ENCODE measurements at places on chromosomes 4 and X. TPM values are rescaled to one million over a fixed set of nuclear protein-coding genes. Genes with fewer than 3 reads are reported as not detected.

- no peak for DNase-seq
Measured at GRCh38 chr4:94032754-94033153, 174.9 kb upstream of the SMARCAD1 start.

DNA sequence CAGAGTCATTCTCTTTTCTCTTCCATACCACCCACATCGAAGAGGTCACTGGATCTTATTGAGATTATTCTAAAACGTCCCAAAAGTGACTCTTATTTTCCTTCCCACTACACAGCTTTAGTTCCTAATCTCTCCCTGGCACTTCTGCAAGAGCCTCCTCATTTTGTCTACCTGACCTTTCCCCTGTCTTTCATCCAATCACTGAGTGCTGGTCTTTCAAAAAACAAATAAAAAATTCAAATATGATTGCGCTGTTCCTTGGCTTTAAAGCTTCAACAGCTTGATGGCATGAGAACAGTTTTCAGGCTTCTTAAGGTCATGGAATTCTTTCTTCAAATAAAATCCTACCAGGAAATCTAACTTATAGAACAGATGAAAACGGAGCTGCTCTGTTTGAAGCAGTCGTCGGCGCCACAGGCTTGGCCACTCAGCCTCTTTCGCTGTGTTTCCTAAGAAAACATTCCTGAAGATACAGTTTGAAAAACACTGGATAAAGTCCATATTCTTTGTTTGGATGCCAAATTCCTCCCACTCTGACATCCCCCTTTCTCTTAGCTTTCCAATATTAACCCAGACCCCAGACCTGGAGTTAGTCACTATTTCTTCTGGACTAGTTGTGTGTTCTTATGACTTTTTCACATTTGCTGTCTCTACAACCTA lies 12.5 kb downstream of the SYTL5 start:
- DNase-seq, result no peak

- no peak for DNase-seq
Measured at GRCh38 chrX:13499736-13500135, 69.7 kb upstream of the EGFL6 start.

GRCh38 chr4:132297346-132297745 lies 851.7 kb upstream of the PCDH10 start:
- no peak for DNase-seq

- no peak for DNase-seq
Measured at GRCh38 chr4:151035328-151035727, 20.2 kb upstream of the LRBA start.

DNA sequence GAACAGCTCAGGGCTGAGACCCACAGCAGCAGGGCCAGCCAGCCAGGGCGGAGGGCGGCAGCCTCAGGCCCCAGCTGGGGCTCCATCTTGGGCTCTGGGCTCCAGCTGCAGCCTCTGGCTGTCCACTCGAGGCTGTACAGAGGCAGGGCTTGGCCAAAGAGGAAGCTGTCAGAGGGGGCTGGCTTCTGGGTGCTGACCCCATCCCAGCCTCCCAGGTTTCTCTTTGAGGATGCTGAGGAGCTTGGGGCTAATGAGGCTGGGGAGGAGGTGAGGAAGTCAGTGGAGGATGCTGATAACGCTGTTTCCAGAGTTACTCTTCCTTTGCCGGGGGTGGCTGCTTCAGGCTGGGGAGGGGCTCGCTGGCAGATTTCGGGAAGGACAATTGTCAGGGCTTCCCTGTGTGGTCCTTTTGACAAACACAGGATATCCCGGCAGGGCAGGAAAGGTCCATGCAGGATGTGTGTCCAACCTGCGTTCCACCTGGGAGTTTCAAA lies at the start of gene DIPK2B:
Gene DIPK2B (minus strand): TSS at position 136 of the 494 bp plus-strand sequence. CDS start 50 bp downstream, at position 86.
- DNase-seq, result no peak

GRCh38 chr4:176538217-176538925 lies 218.6 kb downstream of the SPCS3 start:
- DNase-seq, result no peak

GRCh38 chr4:111879539-111879938 lies 265.7 kb upstream of the FAM241A start:
- no peak for DNase-seq

- DNase-seq, result no peak
Measured at GRCh38 chrX:63032811-63033210, 318.3 kb downstream of the SPIN4 start.

- DNase-seq, result no peak
Measured at GRCh38 chr4:138494931-138495330, 252.8 kb upstream of the SLC7A11 start.

GRCh38 chr4:182206916-182207315 lies 36.3 kb upstream of the TENM3 start:
- DNase-seq, result no peak

- DNase-seq, result no peak
Measured at GRCh38 chr4:177923888-177924287, 481.7 kb upstream of the AGA start.

DNA sequence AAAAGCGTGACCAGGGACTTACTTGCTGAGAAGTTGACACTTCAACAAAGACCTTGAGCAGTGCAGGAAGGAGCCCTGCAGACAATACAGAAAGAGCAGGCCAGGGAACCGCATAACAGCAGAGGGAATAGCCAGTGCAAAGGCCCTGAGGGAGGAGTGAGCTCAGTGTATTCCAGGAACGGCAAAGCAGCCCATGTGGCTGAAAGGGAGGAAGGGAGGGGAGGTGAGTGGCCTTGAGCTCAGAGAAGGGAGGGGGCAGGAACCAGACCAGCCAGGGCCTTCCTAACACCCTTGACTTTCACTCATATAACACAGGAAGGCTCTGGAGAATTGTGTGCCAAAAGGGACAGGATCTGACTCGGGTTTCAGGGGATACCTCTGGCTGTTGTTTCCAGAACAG lies 112.2 kb downstream of the BCOR start:
- DNase-seq, result no peak

Gene OTUD6A
- total RNA-seq, result not detected

Gene RXFP1
- total RNA-seq, result not detected

Gene PABPC4L
- not detected for total RNA-seq

Gene TMEM150C
- not detected for total RNA-seq

Gene TMEM33
- 38.7 TPM for total RNA-seq

Gene TRIM60
- total RNA-seq, result not detected
